ENCODE measurements at places on chromosomes 5 and 9.

- peak; percentile 99 for DNase-seq
These were observed 36.1 kb downstream of the TMC1 start for GRCh38 chr9:72557549-72557948.

GRCh38 chr5:167905919-167906853, 385.3 kb upstream of the WWC1 start:
- no peak for DNase-seq

DNA sequence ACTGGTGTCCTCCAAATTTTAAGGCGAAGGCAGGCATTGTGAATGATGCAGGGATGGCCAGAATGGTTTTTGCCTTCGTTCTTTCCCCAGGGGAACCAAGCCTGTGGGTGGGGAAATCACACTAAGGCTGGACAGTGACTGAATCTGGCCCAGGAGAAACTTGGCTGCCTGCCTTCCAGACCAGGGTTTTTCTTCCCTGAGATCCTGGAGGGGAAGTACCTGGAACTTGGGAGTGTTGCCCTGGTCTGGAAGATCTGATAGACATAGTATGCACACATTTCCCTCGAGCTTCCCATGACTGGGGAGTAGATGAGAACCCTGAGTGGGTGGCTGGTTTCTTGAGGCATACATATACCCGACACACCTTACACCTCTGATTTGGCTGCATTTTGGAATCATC, 664 bp upstream of the IL11RA start:
- no peak for DNase-seq

- peak; percentile 97 for DNase-seq
These were observed 249.8 kb upstream of the PRDM9 start for GRCh38 chr5:23257656-23258055.

DNA sequence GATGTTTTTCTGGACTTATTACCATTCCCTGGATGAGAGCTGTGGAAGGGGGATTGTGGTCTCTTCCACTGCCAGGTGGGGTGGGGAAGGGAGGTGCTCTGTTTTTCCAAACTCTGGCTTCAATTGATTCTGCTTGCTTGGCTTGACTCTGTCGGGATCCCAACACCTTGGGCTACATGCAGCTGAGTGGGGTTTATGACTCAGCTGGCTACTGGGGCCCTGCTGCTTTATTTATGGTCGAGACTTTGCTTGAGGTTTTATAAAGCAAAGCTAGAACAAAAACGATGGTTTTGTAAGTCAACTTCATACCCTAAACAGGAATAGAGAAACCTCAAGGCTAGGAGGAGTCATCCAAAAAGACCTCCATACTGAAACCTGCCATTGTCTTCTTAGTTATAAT, 76.3 kb downstream of the AOPEP start:
- peak; percentile 59 for DNase-seq

DNA sequence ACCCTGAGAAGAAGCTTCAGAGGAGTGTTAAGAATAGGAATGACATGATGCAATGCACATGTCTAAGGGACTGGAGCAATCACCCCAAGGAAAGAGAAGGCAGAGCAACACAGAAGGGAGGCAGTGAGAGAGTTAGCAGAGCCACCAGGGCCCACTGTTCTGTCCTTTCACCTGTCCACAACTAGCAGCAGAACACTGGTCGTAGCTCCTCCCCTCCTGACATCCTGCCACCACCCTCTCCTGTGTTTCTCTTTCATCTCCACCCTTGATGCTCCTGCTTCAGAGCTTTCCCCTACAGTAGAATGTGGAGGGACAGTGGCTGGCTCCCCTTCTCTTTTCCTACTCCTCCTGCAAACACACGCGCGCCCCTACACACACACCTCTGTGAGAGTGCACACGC, 483.4 kb upstream of the KIF2A start:
- no peak for DNase-seq

DNA sequence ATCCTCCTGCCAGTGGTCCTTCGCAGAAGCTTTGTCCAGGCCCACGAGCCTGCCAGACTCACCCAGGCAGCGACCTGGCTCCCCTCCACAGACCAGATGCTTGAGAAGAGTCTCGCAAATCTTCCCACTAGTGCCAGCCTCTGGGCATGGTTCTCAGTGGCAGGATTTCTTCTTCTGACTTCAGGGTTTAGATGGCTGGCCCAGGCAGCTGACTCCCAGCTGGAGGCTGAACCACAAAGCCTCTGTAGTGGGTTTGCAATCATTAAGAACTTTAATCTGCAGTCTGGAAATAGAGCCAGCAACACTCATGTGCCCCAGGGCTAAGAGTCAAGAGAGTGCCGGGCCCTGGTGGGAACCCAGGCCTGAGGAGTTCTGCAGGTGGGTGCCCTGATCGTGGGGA, 90.6 kb upstream of the ICE1 start:
- no peak for DNase-seq

DNA sequence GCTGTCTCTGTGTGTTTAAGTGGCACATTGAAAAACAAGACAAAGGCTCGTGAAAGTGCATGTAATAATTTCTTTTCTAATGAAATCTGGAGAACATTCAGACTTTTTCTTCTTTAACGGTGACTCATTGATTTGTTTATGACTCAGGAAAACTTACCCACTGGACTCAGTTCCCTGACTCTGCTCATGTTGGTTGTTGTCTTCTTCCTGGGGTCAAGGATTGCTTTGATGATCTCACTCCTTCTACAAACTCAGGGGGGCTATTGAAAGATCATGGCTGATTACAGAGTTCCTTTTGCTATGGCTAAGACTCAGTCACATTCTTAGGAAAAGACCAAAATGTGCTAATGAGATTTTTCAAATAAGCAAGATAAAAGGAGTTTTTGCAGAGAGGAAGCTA, 141.1 kb upstream of the DAP start:
- peak; percentile 12 for DNase-seq

GRCh38 chr9:107504585-107505455, 15.3 kb upstream of the KLF4 start:
- DNase-seq = peak; percentile 92

GRCh38 chr9:16398691-16399090, 471.8 kb downstream of the BNC2 start:
- no peak for DNase-seq

DNA sequence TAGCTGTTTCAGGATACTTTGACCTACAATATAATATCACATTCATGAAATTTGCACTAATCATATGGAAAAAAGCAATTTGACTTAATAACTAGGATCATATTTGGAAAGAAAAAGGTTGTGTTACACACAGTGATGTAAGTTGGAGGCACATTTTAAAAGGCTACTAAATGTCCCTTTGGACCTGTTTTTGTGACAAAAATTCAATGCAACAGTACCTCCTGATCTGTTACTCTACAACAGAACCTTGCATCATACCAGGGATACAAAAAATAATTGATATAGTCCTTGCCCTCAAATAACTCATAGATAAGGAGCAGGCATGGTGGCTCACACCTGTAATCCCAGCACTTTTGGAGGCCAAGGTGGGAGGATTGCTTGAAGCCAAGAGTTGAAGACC, 67.1 kb downstream of the BAAT start:
- DNase-seq = no peak

- peak; percentile 94 for DNase-seq
These were observed 3.2 kb upstream of the ANKHD1 start for GRCh38 chr5:140398379-140398811.

GRCh38 chr9:68851657-68852056, 146.6 kb downstream of the PIP5K1B start:
- peak; percentile 31 for DNase-seq

GRCh38 chr9:109477258-109478050, 20.7 kb downstream of the PTPN3 start:
- peak; percentile 46 for DNase-seq

- DNase-seq = no peak
These were observed 760 bp downstream of the ALDH1B1 start for GRCh38 chr9:38393128-38393796.

- no peak for DNase-seq
These were observed 65.7 kb upstream of the IL6ST start for GRCh38 chr5:56060276-56061110.

GRCh38 chr5:137142346-137142745, 356.8 kb downstream of the SPOCK1 start:
- no peak for DNase-seq

DNA sequence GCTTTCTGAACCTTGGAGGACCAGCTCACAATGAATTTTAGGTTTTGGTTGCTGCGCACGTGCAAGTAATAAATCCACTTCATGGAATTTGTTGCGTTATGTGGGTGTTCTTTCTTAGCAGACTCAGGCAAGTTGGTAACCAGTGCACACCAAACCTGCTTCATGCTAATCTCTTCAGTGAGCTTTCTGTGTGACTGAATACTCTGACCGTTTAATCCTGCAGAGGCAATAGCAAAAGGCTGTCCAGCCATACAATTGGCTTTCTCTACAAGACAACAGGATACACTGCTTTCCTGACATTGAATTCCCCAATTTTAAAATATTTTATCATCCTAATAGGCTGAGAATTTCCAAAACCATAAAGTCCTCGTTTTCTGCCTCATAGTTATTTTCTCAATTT, 10.3 kb downstream of the UGT3A2 start:
- no peak for DNase-seq

DNA sequence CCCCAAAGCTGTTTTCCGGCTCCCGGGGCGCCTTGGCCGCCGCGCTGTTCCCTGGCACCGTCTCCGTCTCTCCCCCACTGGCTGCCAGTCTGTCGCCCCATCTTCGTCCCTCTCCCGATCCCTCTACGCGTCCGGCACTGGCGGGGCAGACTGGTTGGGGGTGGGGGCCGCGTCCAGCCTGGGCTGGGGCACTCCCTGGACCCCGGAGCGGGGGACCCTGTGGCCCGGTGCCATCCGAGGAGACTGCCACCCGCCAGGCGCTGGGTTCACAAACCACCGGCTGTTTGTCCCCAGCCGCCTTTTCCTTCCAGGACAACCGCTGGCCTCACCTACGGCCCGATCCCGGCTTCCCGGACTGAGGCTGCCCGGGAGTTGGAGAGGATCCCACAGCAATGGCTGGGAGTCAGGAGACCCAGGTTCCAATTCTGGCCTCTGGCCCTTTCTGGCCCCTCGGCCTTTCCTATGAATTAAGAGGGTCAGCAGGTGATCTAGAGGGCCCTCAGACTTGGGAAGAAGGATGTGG, 1.0 kb upstream of the FIBCD1 start:
- no peak for DNase-seq

GRCh38 chr9:29750062-29750461, 2176.8 kb upstream of the C9orf72 start:
- DNase-seq = peak; percentile 40

DNA sequence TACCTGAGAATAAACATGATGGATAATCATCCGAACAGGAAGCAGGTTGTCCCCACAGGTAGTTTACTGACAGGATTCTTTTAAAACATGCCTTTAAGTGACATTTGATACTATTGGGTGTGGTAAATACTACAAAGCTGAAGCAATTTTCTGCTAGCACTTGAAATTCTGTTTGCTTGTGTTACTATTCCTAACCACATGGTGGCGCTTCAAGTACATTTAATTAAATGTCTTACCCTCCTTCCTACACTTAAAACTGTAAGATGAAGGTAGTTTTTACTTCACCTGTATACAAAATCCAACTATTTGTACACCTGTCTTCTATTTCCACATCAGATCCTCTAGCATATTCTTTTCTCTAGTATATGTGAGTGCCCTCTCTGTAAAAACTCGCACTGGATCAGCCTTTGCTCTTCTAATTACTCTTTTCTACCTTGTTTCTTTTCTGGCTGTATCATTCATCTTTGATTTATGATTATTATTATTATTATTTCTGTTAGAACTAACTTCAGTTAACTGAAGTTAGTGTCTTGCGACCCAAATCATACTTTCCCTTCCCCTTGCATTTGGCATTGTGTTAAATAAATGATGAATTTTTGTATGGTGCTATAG, 18.4 kb downstream of the SLC25A46 start:
- DNase-seq = peak; percentile 70

DNA sequence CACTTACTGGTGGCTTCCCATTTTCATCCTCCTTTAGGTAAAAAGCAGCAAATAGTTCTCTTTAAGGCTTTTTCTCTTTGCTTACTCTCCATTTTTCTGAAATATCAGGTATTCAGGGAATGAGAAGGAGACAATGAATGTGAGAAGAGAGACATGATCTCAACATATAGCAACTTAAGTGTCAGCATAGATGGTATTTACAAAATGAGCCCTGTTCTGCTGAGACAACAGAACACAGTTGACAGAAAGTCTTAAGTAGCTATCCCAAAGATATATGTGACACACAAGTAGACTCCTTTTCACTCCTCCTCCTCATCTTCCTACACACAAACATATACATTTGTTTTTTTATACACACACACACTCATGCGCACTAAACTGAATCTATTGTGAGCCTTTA, 649.3 kb upstream of the WWC1 start:
- DNase-seq = no peak

DNA sequence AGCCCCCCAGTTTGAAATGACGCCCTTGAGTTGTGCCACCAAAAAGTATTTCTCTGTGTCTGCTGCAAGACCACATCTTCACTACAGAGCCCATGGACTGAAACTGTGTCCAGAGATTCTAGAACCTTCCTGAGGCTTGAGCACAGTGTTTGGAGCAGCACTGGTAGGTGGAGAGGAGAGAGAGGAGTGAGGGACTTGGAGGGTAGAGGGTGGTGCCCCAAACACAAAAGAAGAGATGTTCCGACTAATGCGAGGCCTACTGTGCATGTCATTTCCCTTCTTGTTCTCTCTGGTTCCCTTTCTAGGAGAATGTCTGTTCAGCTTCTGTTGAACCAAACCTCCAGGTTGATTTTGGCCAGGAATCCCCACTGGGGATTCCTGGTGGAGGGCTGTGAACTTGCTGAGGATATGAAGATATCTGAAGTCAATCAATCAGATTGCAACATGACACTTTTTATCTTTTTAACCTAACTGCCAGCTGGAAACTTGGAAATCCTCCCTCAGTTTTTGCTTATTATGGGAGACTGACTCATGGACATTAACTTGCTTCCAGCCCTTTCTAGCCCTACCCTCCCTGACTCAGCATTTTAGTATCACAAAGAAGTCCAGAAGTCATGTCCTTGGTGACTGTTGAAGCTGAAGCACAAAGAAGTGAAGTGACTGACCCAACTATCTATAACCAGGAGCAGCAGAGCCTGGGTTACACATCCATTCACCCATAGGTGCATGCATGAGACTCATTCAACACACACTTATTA, 154.5 kb downstream of the NR3C1 start:
- peak; percentile 88 for DNase-seq

DNA sequence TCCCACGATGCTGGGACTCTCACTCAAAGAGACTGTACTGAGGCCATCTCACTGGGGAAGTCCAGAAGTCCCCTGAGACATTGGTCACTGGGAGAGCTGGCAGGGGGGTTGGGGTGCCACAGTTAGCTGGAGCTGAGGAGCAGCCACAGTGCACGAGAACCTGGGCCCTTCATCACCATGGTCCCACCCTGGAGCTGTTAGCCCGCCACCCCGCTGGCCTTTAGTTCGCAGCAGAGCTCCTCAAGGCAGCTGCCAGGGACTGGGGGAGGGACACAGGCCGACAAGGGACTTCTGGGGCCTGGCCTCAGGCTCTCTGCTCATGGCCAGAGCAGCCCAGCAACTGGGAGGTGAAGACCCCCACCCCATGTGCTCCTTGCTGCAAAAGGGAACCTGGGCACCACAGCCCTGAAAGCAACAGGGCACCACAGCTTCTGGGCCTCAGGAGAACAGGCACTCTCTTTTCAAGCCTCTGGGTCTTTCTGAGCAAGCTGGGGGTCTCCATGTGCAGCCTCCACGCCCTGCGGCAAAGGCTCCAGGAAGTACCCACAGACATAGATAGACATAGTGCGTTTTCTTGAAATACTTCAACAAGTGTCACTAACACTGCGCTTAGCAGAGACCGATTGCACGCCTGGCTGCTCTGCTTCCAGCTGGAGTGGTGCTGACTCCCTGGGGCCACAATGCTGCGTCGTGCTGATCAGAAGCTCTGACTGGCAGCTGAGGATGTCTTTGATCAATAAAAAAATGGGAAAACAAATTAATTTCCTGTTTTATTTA, 46.0 kb downstream of the VAV2 start:
- DNase-seq = no peak

GRCh38 chr5:39266442-39266841, 47.1 kb upstream of the FYB1 start:
- no peak for DNase-seq

All from epithelial cell of esophagus (primary cell).